ENCODE measurements at places on chromosomes 7 and 10.
A peak's percentile ranks its signal among the peaks of the same experiment; 100 is the strongest.

DNA sequence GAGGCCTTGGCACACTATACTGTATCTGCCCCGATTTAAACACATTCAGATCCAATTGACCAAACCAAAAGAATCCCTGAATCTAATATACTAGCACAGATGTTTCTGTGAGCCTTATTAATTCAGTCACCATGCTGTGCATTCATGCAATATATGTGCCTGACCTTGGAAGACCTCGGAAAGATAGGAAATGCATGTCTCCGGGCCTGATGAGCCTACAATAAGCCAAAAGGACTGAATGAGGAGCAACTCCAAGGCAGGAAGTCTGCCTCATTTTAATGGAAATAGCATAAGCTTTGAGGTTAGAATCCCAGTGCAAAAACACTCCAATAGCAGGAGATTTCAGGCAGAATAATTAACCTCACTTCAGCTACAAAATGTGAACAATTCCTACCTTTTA, 316.7 kb downstream of the LRRTM3 start:
- DNase-seq, result no peak

- peak; percentile 64 for DNase-seq
Observed at GRCh38 chr10:29689001-29689400, 54.2 kb upstream of the SVIL start.

- DNase-seq, result no peak
Observed at GRCh38 chr7:154916381-154916780, 86.5 kb downstream of the PAXIP1 start.

GRCh38 chr10:47013507-47014154, 102.4 kb downstream of the PTPN20 start:
- no peak for DNase-seq

GRCh38 chr7:23458044-23458443, 12.2 kb downstream of the IGF2BP3 start:
- no peak for DNase-seq

DNA sequence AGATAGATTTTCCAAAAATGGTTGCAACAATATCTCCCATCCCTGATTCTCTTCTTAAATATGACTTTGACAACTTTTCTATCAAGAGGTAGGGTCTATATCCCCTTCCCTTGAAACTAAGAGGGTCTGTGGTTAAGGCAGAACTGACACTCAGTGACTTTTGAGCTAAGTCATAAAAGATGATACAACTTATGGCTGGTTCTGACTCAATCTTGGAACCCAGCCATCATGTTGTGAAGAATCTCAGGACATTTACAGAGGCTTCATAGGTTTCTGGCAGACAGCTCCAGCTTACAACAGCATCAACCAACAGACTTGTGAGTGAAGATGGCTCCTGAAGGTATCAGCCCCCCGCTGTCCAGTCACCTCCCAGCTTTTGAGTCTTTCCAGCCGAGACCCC, 203.5 kb downstream of the RNLS start:
- DNase-seq, result peak; percentile 76

GRCh38 chr10:109379186-109379585, 544.1 kb downstream of the XPNPEP1 start:
- no peak for DNase-seq

DNA sequence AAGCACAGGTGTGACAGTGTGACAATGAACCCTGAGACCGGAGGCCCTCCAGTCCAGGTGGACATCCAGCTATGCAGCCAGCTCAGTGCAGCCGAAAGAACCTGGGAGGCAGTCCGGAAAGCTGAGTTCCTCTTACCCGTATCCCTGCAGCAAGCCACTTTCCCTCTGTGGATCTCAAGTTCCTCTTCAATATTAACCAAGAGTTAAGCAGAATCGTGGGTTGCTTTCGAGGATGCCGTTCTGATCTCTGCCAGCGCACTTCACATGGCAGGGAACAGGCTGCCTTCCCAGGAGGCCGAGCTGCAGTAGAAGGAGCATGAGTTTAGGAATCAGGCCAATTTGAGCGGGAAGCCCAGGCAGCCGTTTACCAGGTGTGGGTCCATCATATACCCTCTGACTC, 591.6 kb downstream of the SDK1 start:
- no peak for DNase-seq

DNA sequence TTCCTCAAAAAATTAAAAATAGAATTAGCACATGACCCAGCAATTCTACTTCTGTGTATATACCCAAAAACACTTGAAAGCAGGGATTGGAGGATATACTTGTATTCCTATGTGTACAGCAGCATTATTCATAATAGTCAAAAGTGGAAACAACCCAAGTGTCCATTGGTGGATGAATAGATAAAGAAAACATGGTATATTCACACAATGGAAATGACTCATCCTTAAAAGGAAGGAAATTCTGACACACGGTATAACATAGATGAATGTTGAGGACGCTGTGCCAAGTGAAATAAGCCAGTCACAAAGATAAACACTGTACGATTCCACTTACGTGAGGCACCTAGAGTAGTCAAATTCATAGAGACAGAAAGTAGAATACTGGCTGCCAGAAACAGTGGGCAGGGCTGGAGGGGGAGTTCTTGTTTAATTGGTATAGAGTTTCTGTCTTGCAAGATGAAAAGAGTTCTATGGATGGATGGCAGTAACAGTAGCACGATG, 26.6 kb upstream of the KAT6B start:
- DNase-seq, result peak; percentile 84

GRCh38 chr7:80206763-80207162, 72.1 kb downstream of the GNAI1 start:
- DNase-seq, result no peak

DNA sequence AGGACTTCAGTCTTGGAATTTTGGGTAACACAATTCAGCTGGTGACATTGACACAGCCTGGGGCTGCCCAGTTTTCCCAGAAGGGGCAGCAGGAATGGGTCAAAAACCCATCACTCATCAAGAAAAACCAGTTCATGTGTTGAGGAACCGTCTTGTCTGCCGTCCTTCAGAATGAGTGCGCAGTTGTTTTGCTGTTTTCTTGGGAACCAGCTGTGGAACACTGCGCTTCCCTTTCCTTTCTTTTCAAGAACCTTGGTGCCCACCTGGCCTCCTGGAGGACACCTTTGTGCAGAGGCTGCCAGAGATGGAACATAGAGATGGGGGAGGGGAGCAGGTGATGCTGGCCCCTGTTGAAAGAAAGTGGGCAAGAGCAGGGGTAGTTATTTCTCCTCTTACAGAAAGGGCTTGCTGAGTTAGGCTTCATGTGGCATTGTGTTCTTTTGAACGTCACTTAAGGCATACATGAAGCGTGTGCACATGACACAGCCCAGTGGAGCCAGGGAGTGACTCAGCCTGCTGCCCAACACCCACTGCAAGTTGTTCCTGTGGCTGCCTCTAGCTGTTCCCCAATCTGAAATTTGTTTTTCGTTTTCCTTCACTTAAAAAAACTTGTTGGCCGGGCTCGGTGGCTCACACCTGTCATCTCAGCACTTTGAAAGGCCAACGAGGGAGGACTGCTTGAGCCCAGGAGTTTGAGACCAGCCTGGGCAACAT, 87.4 kb upstream of the TNS3 start:
- DNase-seq, result peak; percentile 93

DNA sequence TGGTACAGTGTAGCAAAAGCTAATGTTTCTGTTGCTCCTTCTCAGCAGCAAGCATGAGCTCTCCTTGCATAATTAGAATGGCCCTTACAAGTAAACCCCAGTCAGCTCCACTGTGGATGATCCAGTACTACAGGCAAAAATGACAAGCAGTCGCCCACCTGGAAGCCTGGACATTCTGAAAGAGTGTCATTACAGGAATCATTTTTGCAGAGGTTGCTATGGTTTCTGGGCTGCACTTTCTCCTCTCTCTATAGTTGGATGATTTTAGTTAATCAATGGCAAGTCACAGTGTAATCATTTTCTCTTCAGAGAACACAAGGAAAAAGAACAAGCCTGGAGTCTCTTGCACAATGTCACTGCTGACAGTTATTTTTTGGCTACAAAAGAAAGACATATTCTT, 102.9 kb upstream of the MYO3A start:
- DNase-seq, result no peak

- no peak for DNase-seq
Observed at GRCh38 chr10:58433066-58433465, 47.9 kb downstream of the TFAM start.

GRCh38 chr7:153564391-153564790, 487.8 kb upstream of the DPP6 start:
- no peak for DNase-seq

DNA sequence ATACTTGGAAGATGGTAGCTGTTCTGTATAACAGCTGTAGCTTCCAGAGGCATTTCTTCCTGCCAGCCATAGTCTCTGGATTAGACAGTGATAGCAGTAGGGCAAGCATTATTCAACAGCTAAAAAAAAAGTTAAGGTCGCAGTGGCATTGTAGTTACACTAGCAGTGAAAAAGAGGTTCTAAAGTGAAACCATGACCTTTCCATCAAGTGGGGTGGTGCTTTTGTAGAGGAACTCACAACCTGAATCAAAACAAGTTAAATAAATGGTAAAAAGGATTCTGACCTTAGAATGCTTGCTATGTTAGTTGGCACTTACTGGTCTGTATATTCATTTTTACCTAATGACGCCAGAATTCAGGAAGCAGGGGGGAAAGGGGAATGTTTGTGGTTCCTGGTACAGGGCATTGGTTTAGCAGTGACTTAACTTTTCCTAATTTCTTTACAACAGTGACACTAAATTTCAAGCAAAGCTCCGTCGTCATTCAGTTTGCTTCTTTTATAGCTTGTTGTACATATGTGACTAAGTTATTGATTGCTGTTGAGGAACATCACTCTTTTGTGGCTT, 55.0 kb downstream of the GBF1 start:
- DNase-seq, result peak; percentile 69

DNA sequence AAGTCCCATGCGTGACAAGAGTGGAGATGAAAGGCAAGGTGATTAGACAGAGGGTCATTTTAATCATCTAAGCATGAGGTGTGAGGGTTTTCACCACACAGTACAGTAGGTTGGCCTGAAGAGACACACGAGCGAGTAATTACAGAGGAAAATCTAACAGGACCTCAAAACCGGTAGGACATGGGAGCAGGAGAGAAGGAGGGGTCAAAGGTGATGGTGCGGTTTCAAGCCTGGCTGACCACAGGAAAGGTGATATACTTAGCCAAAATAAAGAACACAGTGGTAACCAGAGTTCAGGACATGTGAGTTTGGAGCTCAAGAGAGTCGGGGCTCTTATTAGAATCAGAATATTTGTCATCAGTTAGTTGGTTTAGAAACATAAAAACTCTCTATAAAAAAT, 20.0 kb downstream of the GLI3 start:
- no peak for DNase-seq

DNA sequence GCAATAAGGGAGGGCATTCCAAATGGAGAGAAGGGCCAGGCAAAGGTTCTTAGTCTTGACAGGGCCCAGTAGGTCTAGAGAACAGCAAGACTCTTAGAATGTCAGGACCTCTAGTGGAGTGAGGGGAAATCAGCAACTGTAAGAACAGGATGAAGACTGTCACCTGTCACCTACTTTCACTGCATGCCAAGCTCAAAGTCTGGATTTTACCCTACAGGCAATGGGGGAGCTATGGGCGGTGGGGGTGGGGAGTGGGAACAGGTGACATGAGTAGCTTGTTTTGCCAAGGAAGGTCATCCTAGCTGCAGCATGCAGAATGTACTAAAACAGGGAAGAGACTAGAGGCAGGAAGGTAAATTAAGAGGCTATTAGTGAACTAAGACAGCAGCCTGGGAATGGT, 18.3 kb downstream of the GOT1 start:
- no peak for DNase-seq

GRCh38 chr10:30558411-30558810, 71.1 kb downstream of the LYZL2 start:
- no peak for DNase-seq

DNA sequence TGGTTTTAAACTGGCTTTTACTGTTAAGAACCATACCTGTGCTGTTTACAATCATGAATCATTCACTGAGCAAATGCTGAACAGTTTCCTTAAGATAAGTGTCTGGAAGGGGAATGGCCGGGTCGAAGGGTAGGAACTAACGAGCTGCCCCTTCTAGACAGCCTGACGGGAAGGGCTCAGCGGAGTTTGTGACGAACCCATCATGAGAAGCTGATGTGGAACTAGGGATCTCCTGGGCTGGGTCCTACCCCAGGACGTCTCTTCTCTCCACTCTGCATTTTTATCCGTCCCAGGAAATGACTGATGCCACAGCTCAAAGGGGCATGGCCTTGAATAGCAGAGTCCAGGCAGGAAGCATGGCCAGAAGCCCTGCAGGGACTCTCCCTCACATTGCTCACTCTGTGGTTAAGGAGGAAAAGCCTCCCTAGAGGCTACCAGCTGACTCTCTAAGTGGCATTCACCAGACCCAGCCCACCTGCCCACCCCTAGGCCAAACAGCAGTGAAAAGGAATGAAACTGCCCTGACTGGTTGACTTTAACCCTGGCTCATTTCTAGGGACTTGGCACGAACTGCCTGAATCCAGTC, 112.0 kb downstream of the PFKFB3 start:
- no peak for DNase-seq

GRCh38 chr7:127930341-127931328, 100.6 kb downstream of the LRRC4 start:
- DNase-seq, result no peak

DNA sequence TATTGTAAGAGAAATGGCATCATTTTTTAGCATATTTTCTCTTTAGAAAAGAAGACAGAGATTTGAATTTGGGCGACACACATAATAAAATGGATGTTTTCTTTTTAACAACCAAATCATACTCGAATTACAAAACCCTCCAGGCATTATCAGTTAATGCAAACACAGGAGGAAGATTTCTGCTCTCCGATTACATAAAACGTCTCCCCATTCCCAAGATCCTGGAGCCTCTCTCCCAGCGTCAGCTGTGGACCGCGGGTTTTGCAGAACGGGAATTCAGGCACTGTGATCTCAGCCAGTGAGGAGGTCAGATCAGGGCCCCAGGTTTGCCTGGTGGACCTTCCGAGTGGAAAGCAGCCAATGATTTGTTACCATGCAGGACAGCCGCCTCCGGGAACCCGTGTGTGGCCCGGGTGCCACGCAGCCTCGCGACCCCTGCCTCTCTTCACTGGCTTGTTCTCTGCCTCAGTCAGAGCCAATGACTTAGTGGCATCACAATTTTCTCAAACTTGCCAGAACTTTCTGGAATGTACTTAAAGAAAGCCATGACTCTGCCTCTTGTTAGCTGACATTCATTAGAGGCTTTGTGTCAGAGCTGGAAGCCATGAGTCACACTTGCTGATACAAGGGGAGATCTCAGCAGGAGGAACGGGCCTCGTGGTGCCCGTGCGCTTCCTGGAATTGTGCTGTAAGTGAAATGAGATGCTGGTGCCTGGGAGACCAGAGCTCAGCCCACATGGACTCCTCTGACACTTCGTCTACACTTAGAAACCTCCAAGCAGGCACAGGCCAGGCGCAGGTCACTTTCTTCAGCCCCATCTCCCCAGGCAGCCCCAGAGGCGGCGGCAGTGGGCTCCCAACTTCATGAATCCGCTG, 246.1 kb downstream of the KLF6 start:
- peak; percentile 97 for DNase-seq

DNA sequence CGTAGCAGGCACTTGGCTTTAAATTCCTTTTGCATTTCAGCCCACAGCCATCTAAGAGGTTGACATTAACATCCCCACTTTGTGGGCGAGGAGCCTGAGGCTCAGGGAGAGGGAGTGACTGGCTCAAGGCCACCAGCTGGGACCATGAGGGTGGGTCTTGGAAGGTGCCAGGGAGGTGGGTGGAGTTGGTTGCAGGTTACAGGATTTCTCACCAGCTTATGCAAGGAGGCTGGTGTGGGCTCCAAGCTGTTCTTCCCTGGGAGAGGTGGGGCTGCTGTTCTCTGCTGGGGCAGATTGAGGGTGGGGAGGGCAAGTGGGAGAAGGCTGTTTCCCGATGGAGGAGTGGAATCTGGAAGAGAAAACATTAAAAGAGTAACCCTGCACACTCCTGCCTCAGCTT, 14.1 kb upstream of the C10orf95 start:
- no peak for DNase-seq
